ENCODE measurements at places on chromosomes 11 and 22. TPM values are rescaled to one million over a fixed set of nuclear protein-coding genes. Genes with fewer than 3 reads are reported as not detected.
A peak's percentile ranks its signal among the peaks of the same experiment; 100 is the strongest.

The NTM gene
- total RNA-seq, result 13.2 TPM

The FBLN1 gene
- total RNA-seq, result 6.6 TPM

The MPST gene
- total RNA-seq, result 165 TPM

The OR2AG1 gene
- not detected for total RNA-seq

The YAP1 gene
- 37.9 TPM for total RNA-seq

The WT1 gene
- total RNA-seq, result 1.4 TPM

The ADM gene
- 87.0 TPM for total RNA-seq

The CD82 gene
- total RNA-seq, result 79.9 TPM

The SLC22A9 gene
- not detected for total RNA-seq

DNA sequence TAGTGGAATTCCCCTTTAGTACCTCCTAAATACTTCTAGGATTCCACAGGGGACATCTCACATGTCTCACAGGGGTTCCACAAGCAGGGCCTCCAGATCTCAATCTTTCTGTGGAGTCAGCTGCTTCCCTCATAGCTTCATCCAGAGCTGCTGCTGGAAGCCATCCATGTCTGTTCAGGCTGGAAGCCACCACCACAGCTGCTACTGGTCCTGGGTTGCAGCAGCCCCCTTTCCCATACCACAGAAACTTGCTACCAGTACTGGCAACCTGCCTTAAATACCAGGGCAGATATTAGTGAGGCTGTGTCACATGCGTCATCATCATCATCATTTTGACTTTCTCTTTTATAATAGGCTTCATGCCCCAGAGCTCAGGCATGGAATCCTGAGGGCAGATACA is 242.7 kb upstream of the NCAM1 start:
- no peak for DNase-seq

- no peak for DNase-seq
Measured at GRCh38 chr11:126451211-126451802, 95.8 kb downstream of the ST3GAL4 start.

DNA sequence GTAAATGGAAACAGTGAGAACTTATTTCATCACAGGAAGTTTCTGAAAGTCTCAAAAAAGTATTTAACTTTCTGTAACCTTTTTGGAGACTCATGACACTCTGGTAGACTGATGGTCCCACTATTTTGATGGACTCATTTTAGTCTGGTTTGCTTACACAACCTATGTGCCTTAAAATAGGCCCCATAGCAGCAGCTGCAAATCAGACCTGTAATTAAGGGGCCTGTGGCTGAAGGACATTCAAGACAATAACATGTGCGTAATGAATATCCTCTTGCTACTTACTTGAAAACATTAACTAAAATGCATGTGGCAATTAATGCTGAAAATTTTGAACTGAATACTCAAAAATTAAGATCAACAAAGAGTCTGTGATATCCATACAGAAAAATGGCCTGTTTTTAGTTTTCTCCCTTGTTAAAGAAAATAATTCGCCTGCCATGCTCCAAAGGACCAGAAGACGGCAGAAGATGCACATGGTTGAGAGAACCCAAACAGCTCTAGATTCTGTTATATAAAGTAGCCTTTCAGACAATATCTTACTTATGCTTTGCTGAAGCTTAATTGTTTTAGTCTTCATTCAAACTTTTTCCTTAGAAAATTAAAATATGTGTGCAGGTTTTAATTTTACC is 568.5 kb downstream of the KCNA4 start:
- no peak for DNase-seq

DNA sequence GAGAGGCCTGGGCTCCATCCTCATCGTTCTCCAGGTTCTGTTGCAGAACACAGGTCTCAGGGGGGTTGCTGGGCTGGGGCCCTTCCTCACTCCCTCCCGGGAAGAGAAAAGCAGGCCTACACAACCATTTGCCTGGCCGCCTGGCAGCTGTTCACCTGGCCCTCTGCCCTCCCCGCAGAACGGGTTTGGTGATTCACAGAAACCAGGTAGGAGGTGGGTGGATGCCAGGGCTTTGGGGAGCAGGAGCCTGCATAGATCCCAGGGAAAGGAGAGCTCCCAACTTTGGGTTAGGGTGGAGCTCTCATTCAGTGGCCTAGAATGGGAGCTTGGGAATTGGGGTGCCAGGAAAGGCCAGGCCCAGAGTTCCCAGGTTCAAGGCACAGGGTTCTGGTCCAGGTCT is 995 bp downstream of the TMEM134 start:
- no peak for DNase-seq

DNA sequence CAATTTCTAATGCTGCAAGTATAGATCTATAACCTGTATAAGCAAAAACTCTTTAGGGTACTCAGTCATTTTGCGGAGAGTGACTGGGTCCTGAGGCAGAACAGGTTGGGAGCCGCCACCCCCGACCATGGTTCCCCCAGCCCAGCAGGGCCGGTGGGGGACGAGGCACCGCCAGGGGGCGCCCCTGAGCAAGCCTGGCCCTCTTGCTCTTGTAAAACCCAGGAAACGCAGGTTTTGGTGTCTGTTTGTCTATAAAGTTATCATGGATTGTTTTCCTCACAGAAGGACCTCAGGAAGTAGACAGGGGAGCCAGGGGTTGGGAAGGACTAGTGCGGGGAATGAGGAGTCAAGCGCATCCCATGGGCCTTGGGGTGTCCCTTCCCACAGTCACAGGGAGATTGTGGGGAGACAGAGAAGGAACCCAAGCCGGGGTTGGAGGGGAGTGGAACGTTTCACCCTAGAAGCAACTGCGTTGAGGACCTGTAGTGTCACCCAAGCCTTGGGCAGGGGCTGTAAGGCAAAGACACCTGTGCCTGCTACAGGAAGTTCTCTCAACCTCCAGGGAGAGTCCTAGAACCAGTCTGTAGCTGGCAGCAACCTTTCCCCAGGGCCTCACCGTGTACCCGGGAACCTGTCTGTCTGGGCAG is 26.4 kb downstream of the KCTD17 start:
- no peak for DNase-seq

GRCh38 chr11:19025481-19026406 is 34.8 kb downstream of the MRGPRX2 start:
- DNase-seq, result peak; percentile 23

GRCh38 chr11:128238521-128239265 is 348.7 kb downstream of the ETS1 start:
- DNase-seq, result no peak

DNA sequence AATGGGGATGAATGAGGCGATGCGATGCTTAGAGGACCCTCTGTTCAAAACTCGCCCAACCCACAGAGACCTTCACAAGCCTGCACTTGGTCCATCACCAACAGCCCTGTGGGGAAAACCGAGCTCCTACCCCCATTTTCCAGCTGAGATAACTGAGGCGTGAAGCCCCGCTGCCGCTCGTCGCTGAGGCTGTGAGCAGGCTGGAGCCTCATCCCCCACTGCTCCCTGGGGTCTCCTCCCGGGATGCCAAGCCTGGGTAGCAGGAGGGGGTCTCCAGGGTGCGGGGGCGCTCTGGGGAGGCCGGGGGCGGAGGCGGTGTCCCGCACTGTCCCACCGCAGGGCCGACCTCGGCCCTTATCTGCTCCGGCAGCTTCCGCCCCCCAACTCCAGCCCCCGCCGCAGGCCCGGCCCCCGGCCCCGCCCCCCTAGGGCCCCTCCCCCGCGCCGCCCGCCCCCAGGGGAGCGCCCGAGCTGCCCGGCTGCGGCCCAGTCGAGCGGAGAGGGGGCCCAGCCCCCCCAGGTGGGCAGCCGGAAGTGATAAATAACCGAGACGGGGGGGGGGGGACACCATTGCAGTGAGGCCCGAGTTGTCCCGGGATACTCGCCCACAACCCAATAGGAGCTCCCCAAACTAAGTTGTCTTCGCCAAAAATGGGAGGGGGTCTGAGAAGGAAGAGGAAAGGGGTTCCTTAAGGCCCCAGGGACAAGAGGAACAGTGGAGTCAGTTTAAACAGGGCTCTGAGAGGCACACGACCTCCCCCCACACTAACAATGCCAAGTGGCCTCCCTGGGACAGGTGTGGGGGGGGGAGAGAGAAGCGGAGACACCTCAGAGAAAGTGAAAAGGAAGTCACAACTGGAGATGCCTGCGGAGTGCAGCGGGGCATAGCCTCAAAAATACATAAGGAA is 8.3 kb upstream of the SLC39A13 start:
- DNase-seq, result no peak

- DNase-seq, result no peak
Measured at GRCh38 chr11:94972700-94973098, 657 bp downstream of the CWC15 start.

DNA sequence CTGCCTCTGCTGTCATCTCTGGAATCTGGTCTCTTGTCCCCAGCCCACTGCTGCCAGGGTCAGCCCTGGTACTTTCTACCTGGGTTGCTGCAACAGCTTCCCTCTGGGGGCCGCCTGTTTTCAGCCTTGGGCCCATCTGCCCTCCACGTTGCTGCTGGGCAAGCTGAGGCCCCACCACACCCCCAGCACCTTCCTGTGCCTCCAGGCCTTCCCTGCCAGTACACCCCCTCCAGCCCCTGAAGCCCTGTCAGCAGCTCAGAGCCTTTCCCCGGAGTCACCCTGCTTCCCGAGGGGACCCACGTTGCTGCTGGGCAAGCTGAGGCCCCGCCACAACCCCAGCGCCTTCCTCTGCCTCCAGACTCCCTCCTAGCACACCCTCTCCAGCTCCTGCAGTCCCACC is 3.3 kb upstream of the SAMM50 start:
- no peak for DNase-seq

- no peak for DNase-seq
Measured at GRCh38 chr22:25453557-25453956, 110.9 kb upstream of the GRK3 start.

GRCh38 chr11:36243641-36244040 is 45.6 kb downstream of the COMMD9 start:
- DNase-seq, result no peak

All from glomerular endothelial cell (primary cell).